Stimulated activated CD4-positive, alpha-beta T cell treated with anti-CD3 and anti-CD28 coated beads, Interleukin-15, amount 100 ng/mL, for 1 hour (primary cell): ENCODE measurements at places on chromosomes 12 and 14.

- peak; percentile 25 for DNase-seq
These were observed 146.1 kb upstream of the NCOR2 start for GRCh38 chr12:124713436-124714082.

GRCh38 chr14:33786091-33786825, 164.6 kb downstream of the EGLN3 start:
- no peak for DNase-seq

GRCh38 chr12:46701356-46701755, 124.4 kb downstream of the SLC38A4 start:
- no peak for DNase-seq

- no peak for DNase-seq
These were observed 9.0 kb downstream of the ADCY6 start for GRCh38 chr12:48779869-48780268.

DNA sequence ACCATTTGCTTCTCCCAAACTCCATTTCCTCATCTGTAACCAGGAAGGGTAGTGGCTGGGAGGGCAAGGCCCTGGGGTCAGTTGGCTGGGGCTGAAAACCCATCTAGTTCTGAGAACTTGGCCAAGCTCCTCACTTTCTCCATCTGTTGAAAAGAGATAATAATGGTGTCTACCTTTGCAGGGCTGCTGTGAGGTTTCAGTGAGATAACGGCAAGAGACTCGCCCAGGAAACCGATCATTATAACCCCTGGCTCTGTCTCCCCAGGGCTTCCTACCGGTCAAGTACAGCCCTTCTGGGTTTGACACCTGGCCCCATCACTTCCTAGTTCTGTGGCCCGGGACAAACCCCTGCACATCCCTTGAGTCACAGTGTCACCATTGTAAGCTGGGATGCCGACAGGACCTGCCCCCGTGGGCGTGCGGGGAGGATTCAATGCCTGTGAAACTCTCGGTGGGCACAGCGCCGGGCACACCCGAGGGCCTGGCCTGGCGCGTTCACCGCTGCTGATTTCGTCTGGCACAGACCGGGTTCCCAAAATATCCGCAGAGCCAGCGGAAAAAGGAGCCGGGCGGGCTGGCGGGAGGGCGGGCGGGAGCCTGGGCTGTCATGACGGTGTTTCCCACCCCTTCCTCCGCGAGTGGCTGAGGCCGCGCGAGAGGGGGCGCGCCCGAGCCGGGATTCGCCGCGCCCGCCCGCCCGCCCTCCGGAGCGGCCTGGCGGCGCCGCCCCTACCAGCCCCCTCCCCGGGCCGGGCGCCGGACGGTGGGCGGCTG, 4.4 kb downstream of the KMT5A start:
- peak; percentile 63 for DNase-seq

- DNase-seq: no peak
These were observed 195.5 kb upstream of the DAAM1 start for GRCh38 chr14:58992935-58993334.

- DNase-seq: no peak
These were observed 11.2 kb upstream of the SRSF5 start for GRCh38 chr14:69755784-69756183.

- no peak for DNase-seq
These were observed at the start of gene TEAD4 for GRCh38 chr12:2959192-2959504. Gene TEAD4, plus strand, starts transcription at chr12:2959397.

- DNase-seq: no peak
These were observed 1590.5 kb upstream of the TMEM132C start for GRCh38 chr12:126676434-126676833.

- no peak for DNase-seq
These were observed 44.8 kb downstream of the ESR2 start for GRCh38 chr14:64249363-64249762.

DNA sequence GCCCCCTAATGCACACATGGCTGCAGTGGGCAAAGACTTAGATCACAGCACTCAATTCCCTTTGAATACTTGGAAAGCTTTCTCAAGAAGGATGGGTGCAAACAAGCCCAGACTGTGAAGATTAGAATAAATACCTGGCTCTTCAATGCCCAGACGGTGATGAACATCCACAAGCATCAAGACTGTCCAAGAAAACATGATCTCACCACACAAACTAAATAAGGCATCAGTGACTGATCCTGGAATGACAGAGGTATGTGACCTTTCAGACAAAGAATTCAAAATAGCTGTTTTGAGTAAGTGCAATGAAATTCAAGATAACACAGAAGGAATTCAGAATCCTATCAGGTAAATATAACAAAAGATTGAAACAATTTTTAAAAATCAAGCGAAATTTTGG, 43.8 kb upstream of the ZDHHC17 start:
- DNase-seq: no peak

GRCh38 chr12:22313963-22314330, 20.6 kb downstream of the ST8SIA1 start:
- no peak for DNase-seq

DNA sequence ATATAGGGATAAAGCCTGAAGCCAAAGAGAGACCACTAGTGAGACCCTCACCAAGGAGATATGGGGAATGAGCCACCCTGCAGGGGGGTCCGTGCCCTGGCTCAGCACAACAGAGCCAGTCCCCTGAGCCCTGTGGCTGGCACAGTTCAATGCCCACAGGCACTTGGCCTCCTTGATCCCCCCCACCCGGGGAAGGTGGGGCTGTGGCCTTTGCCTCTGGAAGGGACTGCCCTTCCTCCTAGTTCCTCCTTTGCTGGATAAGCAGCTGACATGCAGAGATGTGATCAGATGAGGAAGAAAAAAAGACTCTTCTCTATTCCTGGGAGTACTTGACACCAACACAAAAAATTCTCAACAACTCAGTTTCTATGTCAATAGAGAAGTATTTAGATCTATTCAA, 19.9 kb downstream of the TTC7B start:
- DNase-seq: no peak

GRCh38 chr12:1918884-1919236, 408 bp upstream of the CACNA2D4 start:
- DNase-seq: no peak

GRCh38 chr12:92010853-92011701, 134.6 kb downstream of the BTG1 start:
- no peak for DNase-seq

DNA sequence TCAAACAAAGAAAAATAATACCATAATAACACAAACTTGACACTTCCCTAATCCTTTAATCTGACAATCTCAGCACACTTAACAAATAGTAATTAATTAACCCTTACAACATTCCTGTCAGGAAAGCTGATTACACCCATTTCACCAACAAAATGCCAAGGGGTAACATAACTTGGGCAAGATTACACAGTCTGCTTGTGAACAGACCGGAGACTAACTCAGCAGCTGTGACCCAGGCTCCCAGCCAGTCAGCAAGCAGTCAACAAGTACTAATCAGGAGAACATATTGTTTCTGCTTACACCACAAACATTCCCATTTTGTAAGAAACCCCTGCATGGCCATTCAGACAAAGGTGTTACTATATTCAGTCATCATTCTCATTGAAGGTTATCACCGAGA, 592.5 kb upstream of the FLRT2 start:
- no peak for DNase-seq

DNA sequence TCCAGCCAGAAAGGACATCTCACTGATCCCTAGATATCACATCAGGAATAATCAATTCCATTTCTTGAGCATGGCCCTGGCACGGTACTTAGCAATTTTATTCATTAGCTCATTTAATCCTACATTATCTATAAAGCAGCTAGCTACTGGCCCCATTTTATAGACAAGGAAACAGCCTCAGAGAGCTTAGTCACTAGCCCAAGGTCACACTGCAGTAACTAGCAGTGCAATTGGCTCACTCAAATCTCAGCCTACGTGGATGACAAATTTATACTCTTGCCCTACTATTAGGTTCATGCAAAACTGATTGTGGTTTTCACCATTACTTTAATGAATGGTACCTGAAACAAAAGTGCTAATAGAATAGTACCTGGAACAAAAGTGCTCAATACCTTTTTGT, 41.7 kb downstream of the NUAK1 start:
- no peak for DNase-seq

DNA sequence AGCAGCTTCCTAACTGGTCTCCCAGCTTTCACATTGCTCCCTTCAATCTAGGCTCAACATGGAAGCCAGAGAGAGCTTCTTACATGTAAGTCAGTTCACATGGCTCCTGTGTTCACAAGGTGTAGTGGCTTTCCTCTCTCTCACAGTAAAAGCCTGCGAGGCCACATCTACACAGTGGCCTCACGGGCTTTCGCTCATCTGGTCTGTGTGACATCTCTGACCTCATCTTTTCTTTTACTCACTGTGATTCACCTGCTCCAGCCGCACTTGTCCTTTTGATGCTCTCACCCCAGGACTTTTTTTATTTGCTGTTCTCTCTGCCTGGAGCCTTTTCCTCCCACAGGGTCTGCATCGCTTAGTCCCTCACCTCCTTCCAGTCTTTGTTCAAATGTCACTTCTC, 122.1 kb downstream of the SLC5A8 start:
- no peak for DNase-seq

- no peak for DNase-seq
These were observed 175.2 kb downstream of the PAWR start for GRCh38 chr12:79515530-79515935.

- DNase-seq: no peak
These were observed 15.2 kb downstream of the KLRK1 start for GRCh38 chr12:10374624-10375018.

GRCh38 chr14:46490238-46490685, 161.3 kb downstream of the RPL10L start:
- no peak for DNase-seq

- DNase-seq: no peak
These were observed 21.3 kb upstream of the BCDIN3D start for GRCh38 chr12:49863946-49864797.

GRCh38 chr12:124545508-124546418, 21.6 kb downstream of the NCOR2 start:
- DNase-seq: no peak

DNA sequence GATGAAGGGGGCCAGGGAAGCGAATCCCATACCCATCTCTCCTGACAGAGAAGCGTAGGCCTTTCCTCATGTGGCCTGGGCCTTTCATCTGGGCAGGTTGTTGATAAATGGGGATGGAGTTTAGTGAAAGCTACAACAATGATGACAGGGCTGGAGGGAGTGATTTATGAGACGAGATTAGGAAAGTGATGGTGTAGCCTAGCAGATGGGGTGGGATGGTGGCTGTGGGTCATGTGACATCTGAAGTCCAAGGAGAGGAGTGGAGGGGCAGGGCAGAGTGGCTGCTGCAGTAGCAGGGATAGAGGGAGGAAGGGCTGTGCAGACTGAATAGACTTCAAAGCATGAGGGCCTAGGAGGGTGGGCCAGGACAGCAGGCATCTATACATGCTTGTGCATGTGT, 85.5 kb downstream of the ADCK1 start:
- no peak for DNase-seq

GRCh38 chr12:74641262-74641661, 103.6 kb downstream of the ATXN7L3B start:
- DNase-seq: no peak

GRCh38 chr14:65357113-65357512, 55.4 kb upstream of the FUT8 start:
- DNase-seq: no peak

DNA sequence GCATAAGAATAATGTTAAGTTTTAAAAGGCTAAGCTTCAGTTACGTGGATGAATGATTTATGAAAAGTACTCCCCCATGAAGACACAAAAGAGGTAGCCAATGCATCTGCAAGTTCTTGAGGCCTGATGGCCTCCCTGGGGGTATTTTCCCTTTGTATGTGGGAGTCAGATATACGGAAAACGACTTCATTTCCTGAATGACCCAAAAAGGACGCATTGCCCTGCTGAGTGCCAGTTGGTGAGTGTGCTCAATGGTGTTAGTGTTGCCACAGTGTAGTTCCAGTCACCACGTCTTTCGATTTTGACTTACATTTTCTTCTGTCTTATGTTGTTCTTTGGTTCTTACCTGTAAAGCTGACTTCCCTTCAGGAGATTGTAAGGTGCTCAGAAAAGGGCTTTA, 8.0 kb downstream of the ETV6 start:
- DNase-seq: no peak

DNA sequence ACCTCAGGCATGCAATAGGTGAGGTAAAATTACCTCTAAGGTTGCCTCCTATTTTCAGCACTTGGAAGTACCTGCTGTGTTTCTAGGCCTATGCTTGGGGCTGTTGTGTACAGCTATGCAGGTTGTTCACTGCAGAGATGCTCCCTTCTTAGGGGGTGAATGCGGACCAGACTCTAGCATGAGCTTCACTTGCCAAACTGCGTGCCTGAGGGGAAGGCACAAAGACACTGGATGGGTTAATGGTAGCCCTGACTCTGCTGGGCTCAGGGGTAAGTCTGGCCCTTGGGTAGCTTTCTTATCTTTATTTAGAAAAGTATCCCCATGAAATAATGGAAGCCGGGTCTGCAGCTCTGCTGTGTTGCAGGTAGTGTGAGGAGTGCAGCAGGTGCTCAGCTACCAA, 35.7 kb downstream of the B4GALNT3 start:
- no peak for DNase-seq

DNA sequence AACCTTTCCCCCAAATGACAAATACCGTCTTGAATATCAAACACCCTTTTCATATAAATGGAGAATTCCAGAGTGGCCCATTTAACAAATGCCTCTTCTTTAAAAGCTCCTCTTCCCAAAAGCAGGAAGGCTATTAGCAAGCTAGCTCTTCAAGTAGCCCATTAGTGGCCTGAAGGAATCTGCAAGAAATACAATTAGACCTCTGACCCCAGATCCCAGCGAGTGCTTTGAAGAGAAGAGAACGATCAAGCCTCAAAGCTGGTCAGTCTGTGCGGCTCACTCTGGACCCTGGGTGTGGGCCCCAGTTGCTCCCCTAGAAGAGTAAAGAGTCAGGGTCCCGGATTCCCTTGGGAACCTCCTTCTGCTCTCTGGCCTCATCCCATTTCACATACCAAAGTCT, 325.6 kb downstream of the NUAK1 start:
- DNase-seq: no peak

GRCh38 chr12:113096675-113097461, 38.7 kb downstream of the RASAL1 start:
- DNase-seq: no peak

GRCh38 chr14:105938055-105938863, 411.9 kb downstream of the TMEM121 start:
- DNase-seq: no peak

- no peak for DNase-seq
These were observed 245.5 kb downstream of the BCL11B start for GRCh38 chr14:99026471-99026870.

GRCh38 chr12:101839324-101840283, 8.8 kb upstream of the GNPTAB start:
- DNase-seq: peak; percentile 34

GRCh38 chr12:64452559-64453329, 824 bp downstream of the TBK1 start:
- no peak for DNase-seq

- no peak for DNase-seq
These were observed 838 bp downstream of the LRIG3 start for GRCh38 chr12:58919231-58920101.
